Transverse colon (tissue), 4 donors: ENCODE measurements at places on chromosomes 2 and 18. TPM values are rescaled to one million over a fixed set of nuclear protein-coding genes. Genes with fewer than 3 reads are reported as not detected.

DNA sequence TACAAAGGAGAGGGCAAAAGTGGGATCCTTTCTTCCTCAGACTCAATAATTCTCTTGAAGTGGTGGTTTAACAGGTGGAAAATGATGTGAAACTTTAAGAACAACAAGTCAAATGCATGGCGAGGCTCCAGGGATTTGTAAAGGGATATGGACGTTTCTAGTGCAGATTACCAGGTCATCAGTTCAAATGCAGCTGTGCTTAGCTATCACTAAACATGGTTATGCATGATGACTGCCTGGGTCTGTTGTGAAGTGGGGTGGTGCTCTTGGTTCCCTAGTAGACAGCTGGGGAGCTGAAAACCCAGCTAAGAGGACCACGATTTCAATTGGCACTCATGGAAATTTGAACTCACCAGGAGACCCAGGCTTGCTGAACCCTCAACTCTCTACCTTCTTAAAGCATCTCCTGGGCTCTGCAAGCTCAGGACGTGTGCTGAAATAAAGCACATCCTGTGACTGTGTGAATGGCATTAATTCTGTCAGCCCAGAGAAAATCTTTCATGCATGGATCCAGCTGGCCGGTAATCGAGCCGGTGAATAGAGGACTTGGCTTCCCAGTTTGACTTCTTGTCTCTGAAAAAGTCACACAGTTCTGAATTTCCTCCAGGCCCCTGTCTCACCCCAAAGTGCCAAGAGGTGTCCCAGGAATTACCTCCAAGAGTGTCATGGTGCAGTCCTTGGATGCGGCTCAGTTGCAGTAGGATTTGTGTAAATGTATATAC is 146.1 kb downstream of the MTX2 start:
- H3K4me3 ChIP-seq: no peak overlapping the region
- no peak overlapping the region for H3K27ac ChIP-seq
- no peaks in the 10 kb centered on the region for H3K4me1 ChIP-seq
- H3K27me3 ChIP-seq: no peaks in the 10 kb centered on the region
- DNase-seq: no peak

GRCh38 chr2:175309799-175310198 is 128.3 kb upstream of the ATP5MC3 start:
- DNase-seq: peak; percentile 11
- no peaks in the 10 kb centered on the region for H3K27me3 ChIP-seq
- no peak overlapping the region for H3K4me3 ChIP-seq

The COLEC12 gene
- 3.8 TPM for total RNA-seq

The AMER3 gene
- total RNA-seq: 0.32 TPM
